Activated CD4-positive, alpha-beta T cell treated with anti-CD3 and anti-CD28 coated beads, Interleukin-2, amount 50 U/mL, for 24 hours (primary cell): ENCODE measurements at places on chromosomes 7 and 10.

DNA sequence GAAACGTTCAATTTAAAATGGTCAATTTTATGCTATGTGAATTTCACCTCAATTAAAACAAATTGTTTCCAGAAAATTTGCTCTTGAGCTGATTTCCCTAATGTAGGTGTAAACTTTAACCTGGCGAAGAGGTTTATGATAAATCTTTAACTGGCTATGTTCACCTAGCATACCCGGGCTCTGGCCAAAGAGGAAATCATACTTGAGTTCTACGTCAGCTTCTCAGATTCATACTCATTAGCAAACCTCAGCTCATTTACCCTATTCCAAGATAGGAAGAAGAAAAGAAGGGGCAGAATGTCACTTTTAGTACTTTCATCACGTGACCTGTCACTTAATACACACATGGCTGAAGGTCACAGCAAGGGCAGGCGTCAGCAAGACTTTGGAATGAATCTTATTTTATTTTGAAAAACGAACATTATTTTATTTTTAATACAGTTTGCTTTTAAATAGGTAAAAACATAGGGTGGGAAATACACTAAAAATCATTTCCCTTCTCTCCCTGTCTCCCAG is 97.0 kb downstream of the ABLIM1 start:
- no peak for DNase-seq

DNA sequence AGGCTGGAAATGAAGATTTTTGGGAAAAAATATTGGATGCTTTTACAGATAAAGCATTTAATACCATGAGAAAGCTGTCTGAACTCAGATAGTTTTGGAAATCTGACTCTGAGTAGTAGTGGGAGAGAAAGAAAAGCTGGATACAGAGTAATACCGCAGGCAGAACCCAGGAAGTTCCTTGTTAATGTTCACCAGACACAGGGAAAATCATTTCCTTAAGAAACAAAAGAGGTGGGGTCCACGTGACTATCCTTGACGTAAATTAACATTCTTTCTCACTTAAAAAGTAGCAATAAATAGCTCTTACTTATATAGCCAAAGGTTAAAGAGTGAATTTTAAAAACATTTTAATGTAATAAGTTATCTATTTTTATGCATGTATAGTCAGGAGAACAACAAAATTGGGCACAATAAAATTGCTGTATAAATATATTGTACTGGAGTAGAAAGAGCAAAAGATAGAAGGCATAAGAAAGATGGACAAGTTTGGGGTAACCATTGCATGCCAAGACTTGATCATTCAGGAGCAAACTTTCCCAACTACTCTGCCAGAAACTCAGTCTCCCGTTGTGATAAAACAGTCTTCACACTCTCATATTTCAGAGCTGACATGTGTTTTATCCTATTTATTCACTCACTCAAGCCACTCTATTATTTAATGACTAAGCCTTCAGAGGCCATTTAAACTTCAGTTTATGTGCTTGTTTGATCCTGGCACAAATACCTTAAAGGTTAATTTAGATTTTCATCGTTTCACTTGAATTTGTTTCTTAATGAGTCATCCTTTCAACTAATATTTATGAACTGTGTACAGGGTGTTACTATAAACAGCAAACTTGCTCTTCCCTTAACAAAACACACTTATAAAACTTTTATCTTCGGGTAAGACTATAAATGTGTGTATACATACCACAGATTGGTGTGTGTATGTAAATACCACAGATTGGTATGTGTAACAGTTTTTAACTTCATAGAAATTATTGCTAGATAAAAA is 143.1 kb downstream of the GNAI1 start:
- DNase-seq, result no peak

GRCh38 chr7:140082770-140083169 is 20.0 kb upstream of the PARP12 start:
- no peak for DNase-seq

DNA sequence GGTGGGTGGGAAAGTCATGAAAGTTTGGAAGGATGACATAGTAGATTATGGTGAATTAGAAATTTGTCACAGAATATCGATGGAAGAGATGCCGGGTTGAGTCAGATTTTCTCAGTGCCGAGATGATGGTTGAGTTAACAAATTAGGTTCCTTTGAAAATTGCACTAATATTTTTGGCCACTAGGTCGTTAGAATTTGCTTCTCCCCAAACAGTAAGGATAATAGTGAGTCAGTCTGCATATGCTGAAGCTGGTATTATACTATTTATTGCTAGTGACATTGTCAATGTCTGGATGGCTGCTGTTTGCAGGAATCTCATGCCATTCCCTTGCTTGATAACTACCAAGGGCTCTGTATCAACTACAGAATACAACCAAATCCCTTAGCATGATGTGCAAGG is 37.7 kb upstream of the MINDY3 start:
- no peak for DNase-seq

- DNase-seq, result no peak
Observed at GRCh38 chr10:97399843-97400545, 1.1 kb downstream of the RRP12 start.
